Activated T-cell treated with anti-CD3 and anti-CD28 coated beads, Interleukin-2, amount 50 U/mL, for 1 hour (primary cell): ENCODE measurements at places on chromosomes 1 and 21.

- no peak for DNase-seq
Measured at GRCh38 chr21:41183575-41183974, 15.6 kb downstream of the BACE2 start.

DNA sequence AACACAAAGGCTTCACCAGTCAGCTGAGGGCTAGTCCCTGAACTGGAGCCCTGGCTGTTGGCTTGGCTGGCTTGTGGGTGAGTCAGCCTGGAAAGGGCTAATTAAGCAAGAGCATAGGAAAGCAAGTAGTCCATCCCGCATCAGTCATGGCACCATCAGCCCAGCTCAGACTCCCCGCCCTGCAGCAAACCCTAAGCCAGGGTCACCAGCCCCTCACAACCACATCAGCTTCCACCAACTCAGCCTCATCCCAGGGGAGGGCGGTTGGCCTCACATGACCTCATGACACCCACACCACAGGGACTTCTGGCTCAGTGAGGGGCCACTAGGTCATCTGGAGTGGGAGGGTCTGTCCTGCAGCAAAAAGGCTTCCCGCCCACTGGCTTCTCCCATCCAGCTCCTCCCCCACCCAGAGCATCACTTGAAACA is 7.0 kb upstream of the SPATC1L start:
- no peak for DNase-seq

DNA sequence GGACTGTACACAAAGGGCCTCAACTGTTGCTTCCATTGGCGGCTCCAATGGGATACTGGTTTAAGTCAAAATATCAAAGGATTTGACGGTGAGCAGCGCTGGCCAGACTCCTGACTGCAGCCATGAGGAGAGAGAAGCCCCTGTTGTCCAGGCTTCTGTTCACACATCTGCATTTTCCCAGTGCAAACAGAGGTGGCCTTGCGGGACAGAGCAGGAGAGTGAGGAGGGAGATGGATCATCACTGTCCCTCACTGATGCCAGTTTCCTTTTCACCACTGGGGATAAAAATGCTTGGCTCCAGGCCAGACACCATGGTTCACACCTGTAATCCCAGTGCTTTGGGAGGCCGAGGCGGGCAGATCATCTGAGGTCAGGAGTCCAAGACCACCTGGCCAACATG is 69.2 kb downstream of the SETD4 start:
- no peak for DNase-seq

GRCh38 chr1:80988926-80989325 is 811.8 kb upstream of the ADGRL2 start:
- DNase-seq = no peak

GRCh38 chr1:80731241-80731894 is 1069.4 kb upstream of the ADGRL2 start:
- no peak for DNase-seq

- DNase-seq = no peak
Measured at GRCh38 chr1:119470958-119471357, 36.1 kb upstream of the HSD3B1 start.

GRCh38 chr1:10387677-10388386 is 11.0 kb upstream of the PGD start:
- no peak for DNase-seq

- no peak for DNase-seq
Measured at GRCh38 chr21:27314131-27314530, 347.2 kb upstream of the ADAMTS5 start.

DNA sequence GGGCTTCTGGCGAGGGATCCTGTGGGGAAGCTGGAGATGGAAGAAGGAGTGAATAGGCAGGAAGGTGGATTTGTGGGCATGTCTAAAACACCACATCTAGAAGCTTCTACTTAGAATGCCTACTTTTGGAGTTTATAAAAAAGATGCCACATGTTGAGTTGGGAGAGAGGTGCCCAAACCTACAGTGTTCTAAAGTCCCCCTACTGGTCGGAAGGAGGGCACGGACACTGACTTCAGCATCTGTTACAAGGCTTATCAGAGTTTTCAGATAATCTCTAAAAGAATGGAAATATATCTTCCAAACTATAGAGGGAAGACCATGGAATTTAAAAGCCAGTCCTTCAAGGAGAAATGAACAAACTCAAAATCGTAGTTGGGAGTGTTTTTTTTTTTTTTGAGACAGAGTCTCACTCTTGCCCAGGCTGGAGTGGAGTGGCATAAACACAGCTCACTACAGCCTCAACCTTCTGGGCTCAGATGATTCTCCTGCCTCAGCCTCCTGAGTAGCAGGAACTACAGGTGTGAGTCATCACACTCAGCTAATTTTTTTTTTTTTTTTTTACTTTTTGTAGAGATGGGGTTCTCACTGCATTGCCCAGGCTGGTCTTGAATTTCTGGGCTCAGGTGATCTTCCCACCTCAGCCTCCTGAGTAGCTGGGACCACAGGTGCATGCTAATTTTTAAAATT is 14.8 kb downstream of the IBA57 start:
- no peak for DNase-seq

GRCh38 chr1:193411714-193412113 is 225.3 kb upstream of the B3GALT2 start:
- DNase-seq = no peak

- DNase-seq = no peak
Measured at GRCh38 chr1:31051611-31052010, 13.9 kb downstream of the PUM1 start.

DNA sequence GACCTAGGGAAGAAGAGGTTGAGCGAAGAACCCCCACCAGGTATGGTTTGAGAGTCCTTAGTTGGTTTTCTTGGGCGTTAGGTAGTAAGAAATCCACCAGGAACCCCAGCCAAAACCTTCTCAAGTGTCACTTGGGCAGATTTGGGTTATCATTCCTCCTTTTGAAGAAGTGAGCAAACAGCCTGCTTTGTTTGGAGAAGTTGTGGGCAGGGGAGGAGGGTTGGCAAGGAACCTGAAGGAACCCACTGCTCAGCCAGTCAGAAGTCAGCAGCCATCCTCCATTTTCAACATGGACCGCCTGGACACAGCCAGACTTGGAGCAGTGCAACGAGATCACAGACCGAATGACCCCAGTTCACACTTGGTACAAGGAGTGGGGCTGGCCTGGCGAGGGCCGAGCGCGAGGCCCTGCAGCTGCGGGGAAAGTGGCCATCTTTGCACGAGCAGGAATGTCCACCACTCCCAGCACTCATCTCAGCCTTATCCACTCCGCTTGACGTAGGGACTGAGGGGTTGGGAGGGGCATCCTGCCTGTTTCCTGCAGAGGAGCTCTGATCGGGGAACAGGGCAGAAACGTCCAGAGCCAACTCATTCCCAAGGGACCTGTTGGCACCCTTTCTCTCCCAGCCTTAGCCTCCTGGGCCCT is 7.2 kb downstream of the ADPRS start:
- no peak for DNase-seq

GRCh38 chr1:1616838-1617237 is 1.5 kb downstream of the MIB2 start:
- DNase-seq = no peak

GRCh38 chr1:206420471-206420870 is 49.8 kb upstream of the IKBKE start:
- no peak for DNase-seq

DNA sequence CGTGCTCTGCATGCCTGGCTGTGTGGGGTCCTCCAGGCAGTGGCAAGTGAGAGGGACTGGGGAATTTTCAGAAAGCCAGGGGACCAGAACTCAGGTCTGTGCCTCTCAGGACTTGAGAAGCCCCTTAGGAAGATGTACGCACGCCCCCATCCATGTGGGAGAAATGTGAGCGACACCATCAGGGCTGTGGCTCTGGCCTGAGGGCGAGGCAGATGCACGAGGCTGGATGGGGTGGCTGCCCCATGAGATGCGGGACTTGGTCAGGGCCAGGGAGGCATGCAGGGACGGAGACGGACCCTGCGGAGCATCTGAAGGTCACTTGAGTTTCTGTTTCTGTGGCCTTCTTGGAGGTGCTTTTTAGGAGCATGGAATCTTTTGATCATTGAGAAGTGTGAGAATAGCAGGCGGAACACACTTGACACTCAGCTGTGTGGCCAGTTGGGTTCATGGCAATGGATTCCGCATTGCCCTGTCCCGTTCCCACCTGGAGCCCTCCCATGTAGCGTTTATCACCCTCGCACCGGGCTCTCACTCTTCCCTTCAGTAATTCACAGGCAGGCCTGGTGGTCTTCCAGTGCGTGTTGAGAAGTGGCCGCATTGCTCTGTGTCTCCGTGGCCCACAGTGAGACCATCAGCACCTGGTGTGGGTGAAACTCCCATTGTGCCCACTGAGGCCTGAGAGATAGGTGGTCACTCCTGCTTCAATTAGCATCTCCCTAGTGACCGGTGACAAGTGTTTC is 30.7 kb upstream of the ACTRT2 start:
- DNase-seq = peak; percentile 11

- no peak for DNase-seq
Measured at GRCh38 chr1:153818876-153819275, 43.7 kb downstream of the SLC27A3 start.

DNA sequence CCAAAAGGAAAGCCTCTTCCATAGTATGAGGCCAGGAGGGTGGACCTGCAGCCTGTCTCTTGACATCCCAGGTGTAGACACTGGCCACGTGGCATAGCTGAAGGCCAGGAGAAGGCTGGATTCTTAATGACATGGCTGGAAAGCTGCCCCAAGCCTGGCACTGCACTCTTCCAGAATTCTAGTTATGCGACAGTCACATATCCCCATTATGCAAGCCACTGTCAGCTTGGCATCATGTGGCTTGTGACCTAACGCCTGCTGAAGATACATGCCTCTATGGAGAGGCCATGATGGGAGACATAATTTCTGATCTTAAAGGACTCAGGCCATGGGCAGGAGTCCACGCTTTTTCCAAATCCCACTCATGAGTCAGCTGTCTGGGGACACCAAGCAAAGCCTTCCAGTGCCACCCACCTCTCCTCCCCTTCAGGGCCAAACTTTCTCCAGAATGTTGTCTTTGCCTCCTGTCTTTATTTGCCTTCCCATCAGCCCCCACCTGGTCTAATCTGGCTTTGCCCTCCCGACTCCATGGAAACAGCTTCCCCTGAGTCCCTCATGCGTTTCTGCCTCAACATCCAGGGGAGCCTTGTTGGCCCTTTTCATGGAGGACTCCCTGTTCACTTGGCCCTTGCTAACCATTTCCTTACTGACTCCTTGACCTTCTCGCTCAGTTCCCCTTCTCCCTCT is 3.0 kb downstream of the PLA2G2A start:
- no peak for DNase-seq

- no peak for DNase-seq
Measured at GRCh38 chr1:204456826-204457442, 37.7 kb downstream of the PIK3C2B start.

- no peak for DNase-seq
Measured at GRCh38 chr1:168260393-168260792, 20.3 kb upstream of the TBX19 start.

GRCh38 chr1:213987927-213988506 is at the start of gene PROX1:
Gene PROX1 (plus strand): TSS chr1:213987973. CDS start chr1:213996536, 8,563 bp downstream.
- DNase-seq = peak; percentile 44

DNA sequence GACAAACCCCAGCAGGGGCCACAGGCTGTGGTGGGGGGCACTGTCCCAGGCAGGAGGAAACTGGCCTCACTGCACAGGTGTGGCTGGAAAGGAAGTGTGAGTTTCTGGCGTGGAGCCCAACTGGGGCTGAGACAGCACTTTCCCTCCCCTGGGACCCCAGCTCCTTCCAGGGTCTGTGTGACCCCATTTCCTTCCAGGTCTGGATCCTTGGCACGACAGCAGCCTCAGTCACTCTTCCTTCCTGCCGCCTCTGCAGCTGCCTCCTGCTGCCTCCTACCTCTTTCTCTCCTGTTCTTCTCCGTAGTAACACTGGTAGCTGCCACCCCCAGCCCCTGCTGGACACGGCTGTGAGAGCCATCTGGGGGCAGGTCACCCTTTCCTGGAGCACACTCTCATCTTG is 88.0 kb downstream of the SIK1 start:
- no peak for DNase-seq

DNA sequence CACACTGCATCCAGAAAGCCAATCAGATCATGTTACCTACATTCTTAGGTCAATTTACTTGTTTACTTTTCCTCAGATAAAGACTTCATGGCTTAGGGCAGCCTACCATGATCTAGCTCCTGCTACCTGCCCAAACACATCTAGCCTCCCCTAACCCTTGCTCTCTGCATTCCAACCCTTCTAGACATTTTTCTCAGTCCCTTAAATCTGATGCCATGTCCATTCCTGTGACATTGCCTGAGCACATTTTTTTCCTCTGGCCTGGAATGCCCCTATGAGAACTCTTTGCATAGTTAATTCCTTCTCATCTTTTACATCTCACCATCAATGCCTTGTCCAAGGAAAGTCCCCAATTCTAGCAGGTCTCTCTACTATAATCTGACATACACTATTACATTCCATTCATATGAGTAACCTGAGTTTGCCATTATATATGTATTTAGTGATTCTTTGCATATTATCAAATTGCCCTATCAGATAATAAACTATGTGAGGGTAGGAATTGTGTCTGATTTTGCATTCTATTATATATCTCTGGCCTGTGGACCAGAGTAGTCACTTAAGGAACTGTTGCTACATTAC is 166.9 kb downstream of the COL11A1 start:
- no peak for DNase-seq

- no peak for DNase-seq
Measured at GRCh38 chr1:64956733-64957441, 9.5 kb downstream of the JAK1 start.

DNA sequence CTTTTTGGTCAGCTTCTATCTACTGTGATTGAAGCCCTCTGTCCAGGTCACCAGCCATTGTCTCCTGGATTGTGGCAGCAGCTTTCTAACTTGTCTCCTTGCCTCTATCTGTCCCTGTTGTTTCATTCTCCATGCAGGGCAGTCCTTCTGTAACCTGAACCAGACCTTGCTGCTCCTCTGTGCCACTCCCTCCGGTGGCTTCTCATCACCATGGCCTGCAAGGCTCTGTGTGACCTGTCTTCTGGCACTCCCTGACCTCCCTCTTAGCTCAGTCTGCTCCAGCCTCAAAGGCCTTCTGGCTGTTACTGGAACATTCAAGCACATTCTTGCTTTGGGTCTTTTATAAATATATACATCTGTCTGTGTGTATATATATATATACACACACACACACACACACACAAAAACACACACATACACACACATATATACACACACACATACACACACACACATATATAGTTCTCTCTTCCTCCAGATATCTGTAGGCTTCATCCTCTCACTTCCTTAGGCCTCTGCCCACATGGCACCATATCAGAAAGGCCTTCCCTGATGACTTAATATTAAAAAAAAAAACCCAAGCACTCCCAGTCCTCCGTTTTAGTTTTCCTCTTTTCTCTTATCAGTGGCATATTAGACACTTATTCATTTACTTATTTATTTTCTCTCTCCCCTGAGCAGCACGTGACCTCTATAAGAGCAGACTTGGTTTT is 21.2 kb upstream of the JUN start:
- no peak for DNase-seq

- no peak for DNase-seq
Measured at GRCh38 chr1:43935711-43936427, 2.3 kb downstream of the ARTN start.

- no peak for DNase-seq
Measured at GRCh38 chr21:32147041-32147440, 131.8 kb downstream of the MIS18A start.
